ENCODE measurements at places on chromosomes 6 and 20.

DNA sequence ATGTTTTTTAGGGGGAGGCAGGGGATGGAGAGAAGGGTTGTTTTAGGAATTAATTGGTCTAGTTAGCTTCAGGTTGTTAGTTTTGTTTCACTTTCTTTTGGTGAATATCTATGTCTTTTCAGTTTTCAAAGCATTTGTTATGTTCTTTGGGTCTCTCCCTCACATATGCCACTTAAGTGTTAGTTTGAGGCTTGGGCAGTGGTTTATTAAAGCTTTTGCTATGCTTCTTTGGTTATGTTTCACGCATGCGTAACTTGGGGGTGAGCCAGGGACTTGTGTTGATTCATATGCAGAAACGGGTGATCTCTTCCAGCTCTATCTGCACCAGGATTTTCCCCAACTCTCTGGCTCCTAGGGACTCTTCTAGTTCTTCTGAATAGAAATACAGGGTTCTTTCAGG, 11.4 kb upstream of the MMS22L start:
- DNase-seq: no peak

- no peak for DNase-seq
These were observed 12.9 kb downstream of the THBS2 start for GRCh38 chr6:169240591-169241390.

DNA sequence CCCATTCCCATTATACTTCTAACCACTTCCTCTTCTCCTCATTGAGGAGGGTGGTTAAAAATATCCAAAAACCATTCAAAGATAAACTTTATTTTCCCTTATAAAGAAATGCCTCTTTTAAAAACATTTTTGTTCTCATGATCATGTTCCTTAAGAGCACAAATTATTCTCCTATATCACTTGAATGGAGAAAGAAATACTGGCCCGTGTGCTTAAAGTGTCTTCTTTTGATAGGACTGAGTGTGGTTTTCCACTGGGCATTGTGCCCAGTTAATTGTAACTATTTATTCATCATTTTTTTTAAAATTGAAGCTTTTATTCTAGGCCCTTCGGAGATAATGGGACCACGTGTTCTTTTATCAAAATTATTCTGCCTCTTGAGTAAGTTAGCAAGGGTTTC, 871.5 kb downstream of the QKI start:
- DNase-seq: no peak

DNA sequence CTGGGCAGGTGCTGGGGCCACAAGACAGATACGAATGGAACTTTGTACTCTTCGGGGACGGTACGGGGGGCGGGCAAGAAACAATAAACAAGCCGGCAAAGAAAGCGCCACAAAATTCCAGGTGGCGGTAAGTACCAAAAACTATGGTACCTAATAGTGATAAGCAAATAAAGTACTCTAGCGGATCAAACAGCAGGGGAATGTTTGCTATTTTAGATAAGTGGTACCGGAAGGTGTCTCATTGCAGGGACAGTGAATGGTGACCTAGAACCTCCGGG, 15.1 kb upstream of the RIPK1 start:
- DNase-seq: no peak

- no peak for DNase-seq
These were observed 351.9 kb upstream of the PRND start for GRCh38 chr20:4369798-4370124.

- DNase-seq: no peak
These were observed 76.0 kb upstream of the NHSL1 start for GRCh38 chr6:138575257-138575656.

GRCh38 chr6:64932486-64932885, 774.5 kb downstream of the EYS start:
- DNase-seq: no peak

GRCh38 chr6:34331371-34332050, 61.0 kb downstream of the NUDT3 start:
- no peak for DNase-seq

DNA sequence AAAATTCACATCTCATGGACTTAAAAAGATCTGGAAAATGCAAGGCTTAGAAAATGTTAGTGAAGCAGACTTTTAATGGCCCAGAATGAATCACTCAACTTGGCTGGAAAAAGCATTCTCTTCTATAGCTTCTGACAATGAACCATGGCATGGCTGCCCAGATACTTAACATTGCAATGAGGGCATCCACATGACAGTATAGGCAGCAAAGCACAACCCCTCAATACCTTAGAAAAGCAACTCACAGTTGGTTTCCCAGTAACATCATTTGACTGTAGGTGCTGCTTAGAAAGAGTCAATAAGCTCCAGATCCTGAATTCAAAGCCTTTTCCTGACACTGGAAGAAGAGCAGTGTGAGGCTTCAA, 155.8 kb downstream of the EYA4 start:
- no peak for DNase-seq

DNA sequence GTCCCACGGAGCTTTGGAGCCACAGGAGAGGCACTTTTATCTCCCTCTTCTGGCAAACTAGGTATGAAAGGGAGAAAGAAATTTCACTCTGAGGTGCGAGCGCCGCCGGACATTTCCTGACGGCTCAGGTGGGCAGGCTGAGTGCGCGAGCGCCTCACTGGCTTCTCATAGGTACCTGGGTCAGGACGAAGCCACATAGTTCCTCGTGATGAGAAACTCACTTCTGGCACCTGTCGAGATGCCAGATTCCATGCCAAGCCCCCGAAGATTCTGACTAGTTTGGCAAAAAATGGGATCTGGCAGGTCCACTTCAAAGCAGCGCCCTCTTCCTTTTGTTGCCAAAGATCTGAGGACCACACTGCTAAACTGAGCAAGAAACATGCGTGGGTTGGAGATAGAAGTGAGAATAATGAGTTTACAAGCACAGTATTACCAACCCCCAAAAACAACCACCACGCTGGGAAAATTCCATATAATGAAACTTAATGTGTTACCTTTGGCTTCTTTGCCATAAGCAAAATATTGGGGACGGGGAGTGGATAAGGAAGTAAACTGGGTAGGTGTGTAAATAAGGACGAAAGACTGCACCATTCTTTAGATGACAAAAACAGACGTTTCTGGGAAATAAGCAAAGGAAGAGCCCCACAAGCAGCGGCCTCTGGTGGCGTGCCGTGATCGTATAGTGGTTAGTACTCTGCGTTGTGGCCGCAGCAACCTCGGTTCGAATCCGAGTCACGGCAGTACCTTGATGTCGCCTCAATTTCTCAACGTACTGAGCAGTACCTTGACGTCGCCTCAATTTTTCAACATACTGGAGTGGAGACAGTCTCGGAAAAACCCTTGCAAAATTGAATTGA, 89.8 kb upstream of the PRSS16 start:
- peak; percentile 80 for DNase-seq

DNA sequence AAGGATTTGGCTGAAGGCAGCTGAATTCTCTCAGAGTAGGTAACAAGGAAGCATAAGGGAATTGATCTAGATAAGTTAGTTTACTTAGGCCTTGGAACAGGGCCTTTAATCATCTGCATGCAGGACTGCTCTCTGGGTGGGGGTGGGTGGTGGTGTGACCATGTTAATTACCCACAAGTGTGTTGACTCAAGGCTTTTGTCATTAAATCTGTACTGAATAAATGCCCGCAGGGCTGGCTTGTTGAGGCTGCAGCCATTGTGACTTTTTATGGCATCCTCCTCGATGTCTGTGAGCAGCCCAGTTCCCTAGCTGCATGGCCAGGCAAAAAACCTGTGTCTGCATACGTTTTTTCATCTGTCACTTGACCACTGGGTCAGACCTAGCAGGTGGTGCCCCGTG, 63.5 kb upstream of the ASCC3 start:
- no peak for DNase-seq

DNA sequence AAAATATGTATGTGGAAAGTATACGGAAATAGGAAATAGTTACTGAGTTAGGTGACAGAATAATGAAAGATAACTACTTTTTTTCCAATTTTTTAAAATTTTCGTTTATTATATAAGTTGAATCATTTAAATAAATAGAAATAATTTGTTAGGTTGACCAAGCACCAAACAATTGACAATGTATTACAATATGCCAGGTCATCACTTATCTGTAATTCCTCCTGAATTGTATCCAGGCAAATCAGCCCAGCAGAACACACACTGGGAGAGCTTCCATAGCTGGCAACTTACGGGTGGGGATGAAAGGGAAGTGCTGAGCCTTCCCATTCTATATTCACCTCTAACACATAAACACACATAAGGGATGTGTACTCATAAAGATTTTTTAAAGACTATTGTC, 40.7 kb downstream of the FAXC start:
- no peak for DNase-seq

DNA sequence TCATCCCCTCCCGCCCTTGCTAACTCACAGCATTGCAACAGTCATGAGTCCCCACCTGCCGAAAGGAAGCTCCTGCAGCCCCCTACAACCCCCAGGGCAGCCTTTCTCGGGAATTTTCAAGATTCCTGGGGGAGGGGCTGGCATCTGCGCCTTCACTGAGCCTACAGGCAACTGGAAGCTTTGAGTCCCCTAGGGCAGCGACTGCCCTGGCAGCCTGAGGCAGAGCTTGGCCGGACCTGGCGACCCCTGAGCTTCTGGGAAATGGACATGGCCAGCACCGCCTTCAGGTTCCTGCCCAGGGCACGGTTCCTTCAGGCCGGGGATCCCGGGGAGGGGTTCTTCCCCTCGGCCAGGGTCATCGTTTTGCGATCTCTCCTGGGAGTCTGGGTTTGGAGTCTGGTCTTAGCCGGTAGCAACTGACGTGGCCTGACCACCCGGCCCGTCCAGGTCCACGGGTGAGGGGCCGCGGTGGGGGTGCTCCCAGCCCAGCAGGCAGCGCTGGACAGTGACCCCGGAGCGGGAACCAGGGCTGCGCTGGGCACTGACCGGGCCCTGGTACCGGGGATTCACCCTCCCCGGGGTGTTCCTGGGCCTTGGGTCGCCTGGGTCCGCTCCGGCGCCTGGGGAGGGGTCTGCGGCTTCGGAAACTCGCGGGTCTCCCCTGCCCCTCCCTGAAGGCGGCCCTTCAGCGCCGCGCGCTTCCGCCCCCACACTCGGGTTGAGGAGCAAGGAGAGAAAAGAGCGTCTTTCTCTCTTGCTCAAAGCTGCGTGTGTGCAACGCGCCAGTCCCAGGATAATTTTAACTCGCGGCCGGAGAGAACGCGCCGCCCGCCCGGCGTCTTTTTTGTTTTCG, 593 bp upstream of the COL9A3 start:
- peak; percentile 53 for DNase-seq

DNA sequence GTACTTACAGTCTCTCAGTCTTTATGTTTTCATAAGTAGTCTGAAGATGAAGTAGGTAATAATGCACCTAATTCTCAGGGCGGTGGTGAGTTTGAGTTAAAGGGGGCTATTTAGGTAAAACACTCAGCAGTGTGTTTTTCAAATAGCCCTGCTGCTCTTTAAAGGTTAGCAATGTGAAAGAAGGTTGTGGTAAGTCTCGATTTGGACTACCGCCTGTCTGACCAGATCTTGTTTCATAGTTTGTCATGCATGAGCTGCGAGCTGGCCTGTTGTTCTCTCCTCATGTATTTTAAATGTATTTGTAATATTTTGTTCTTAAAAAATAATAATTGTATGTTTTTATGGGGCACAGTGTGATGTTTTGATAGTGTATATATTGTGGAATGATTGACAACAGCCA, 340.2 kb downstream of the DHX35 start:
- no peak for DNase-seq

GRCh38 chr6:159103396-159104162, 58.8 kb upstream of the TAGAP start:
- DNase-seq: no peak

- DNase-seq: no peak
These were observed 6.4 kb upstream of the PDYN start for GRCh38 chr20:2000285-2000684.

DNA sequence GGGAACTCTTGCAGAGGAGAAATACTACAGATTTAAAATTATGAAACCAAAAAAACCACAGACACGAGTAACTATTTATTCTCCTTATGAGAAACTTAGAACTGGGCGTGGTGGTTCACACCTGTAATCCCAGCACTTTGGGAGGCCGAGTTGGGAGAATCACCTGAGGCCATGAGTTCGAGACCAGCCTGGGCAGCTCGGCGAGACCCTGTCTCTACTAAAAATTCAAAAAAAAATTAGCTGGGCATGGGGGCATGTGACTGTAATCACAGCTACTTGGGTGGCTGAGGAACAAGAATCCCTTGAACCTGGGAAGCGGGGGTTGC, 36.8 kb downstream of the SSR1 start:
- DNase-seq: no peak

GRCh38 chr6:44681761-44682160, 294.3 kb downstream of the CDC5L start:
- DNase-seq: no peak

DNA sequence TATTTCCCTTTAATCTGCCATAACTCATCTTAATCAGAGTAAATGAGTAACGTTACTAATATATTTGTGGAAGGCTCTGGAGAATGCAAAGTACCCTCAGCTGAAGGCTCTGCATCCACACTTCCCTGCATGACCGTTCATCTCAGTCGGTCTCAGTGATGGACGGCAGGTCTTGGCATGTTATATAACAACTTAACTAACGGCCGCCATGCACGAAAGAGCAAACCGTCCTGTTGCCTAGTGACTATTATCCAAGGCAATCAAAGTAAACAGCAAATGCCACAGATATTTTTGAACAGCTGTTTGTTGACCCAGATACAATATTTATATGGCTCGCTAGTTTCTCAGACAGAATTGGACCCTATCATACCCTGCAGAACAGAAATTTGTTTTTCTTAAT, 194.9 kb upstream of the SMLR1 start:
- peak; percentile 29 for DNase-seq

GRCh38 chr6:150925976-150926375, 60.5 kb downstream of the MTHFD1L start:
- DNase-seq: no peak

GRCh38 chr6:156449128-156449527, 328.1 kb upstream of the ARID1B start:
- no peak for DNase-seq

DNA sequence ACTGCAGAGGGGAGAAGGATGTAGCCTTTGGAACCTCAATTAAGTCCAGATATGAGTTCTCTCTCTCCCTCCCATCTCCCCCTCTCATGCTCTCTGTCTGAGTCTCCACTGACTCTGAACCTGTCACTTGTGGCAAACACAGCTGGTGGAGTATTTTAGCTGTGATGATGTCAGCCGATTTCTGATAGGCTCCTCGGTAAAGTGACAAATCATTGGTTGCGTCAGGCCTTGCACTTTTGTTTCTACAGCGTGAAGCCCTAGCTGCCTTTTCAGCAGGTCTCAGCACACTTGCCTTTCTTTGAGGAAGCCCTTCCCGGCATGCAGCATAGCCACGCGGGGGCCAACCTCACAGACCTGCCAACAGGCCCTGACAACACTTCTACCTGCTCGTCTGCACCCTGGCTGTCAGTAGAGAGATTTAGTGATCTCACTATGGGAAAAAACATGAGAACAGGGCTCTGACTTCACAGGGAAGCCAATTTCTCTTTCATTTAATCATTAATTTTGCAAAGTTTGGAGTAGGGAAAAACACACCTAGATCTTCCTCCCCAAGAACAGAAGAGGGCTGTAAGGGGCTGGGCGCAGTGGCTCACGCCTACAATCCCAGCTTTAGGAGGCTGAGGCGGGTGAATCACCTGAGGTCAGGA, 84.4 kb downstream of the GMPR start:
- DNase-seq: peak; percentile 86

GRCh38 chr6:133939778-133940667, 13.0 kb upstream of the TBPL1 start:
- no peak for DNase-seq

GRCh38 chr20:48609491-48609978, 218.3 kb downstream of the PREX1 start:
- no peak for DNase-seq

All from lung (tissue), 17 donors.